AG09319 (cell line): ENCODE measurements at places on chromosomes 7 and 10.

GRCh38 chr10:69866688-69867461 lies 65.2 kb downstream of the COL13A1 start:
- DNase-seq = peak; percentile 46

- no peak for DNase-seq
Measured at GRCh38 chr7:63925626-63926460, 72.8 kb upstream of the ZNF722 start.

- no peak for DNase-seq
Measured at GRCh38 chr7:73893342-73894101, 32.6 kb downstream of the TMEM270 start.

GRCh38 chr10:14332903-14333302 lies 2.2 kb upstream of the FRMD4A start:
- no peak for DNase-seq

DNA sequence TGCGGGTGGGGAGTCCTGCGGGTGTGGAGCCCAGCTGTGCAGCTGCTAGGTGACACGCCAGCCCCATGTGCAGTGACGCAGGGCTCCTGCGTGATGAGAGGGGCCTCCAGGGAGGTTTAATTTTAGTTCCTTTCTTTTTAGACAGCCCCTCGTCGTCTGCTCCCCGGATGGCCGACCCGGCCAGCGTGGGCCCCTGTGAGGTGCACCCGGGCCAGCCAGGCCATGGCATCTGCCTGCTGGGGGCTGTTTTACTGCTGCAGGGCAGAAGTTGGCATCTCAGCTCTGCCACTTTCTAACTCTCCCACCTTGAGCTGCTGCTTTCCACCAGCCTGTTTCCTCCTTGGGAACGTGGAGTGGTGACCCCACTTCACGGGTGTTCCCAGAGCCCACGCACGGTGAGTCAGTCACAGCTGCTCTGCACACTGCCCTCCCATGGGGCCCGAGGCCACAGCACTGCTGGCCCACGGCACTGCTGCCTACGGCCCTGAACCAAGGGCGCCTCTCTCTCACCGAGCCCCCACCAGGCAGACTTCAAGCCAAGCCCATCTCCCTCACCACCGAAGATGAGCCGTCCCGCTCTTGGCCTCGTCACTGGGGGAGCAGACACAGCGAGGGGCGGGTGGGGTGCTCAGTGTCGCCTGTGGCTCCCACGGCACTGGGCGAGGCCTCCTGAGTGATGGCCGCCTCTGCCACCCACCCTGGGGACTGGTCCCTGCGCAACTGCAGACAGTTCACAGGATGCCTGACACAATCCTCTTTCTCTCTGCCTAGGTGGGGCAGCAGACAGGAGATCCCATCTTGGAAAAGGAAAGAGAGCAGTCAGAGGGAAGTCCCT lies 21.3 kb downstream of the CYP2W1 start:
- DNase-seq = no peak

- DNase-seq = peak; percentile 75
Measured at GRCh38 chr10:3401491-3401938, 228.9 kb upstream of the PITRM1 start.

DNA sequence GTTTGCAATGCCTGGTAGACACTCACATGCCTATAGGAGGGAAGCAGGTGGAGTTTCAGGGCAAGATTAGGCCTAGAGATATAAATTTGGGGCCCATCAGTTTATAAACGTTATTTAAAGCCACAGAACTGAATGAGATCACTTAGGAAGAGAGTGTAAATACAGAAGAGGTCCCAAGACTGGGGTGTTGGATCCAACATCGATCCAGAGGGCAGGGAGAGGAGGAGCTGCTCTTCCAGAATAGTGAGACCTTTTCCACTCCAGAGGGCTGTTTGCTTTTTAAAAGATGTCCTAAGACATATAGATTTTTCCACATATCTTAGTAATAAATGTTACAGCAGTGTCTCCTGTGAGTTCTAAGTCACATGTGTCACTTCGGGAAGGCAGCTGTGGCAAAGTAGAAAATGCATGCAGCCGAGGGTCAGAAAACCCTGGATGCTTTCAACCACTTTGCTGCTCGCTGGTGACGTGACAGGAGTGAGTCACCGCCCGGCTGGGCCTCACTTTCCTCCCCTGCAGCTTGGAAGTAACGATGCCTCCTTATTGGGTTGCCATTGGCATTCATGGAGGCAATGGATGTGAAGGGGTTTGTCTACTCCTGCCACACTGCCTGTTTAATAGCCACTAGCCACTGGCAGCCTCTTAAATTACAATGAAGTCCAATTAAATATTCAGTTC lies 95.4 kb downstream of the TRIL start:
- DNase-seq = no peak

- no peak for DNase-seq
Measured at GRCh38 chr10:73576890-73577591, 14.1 kb downstream of the USP54 start.

DNA sequence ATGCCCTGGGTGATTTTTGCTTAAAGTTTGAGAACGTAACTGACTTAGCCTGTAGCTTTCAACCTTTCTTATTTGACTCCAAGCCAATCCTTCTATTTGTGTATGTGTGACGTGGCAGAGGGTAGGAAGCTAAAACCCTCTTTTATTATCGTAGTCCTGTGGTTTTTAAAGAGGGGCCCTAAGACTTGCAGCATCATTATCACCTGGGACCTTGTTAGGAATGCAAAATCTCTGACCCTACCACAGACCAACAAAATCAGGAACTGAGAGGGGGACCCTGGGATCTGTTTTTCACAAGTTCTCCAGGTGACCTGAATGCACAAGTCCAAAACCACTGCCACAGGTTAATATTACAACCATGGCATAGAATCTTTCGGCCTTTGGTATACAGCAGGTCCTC lies 80.1 kb downstream of the OSBPL3 start:
- no peak for DNase-seq

DNA sequence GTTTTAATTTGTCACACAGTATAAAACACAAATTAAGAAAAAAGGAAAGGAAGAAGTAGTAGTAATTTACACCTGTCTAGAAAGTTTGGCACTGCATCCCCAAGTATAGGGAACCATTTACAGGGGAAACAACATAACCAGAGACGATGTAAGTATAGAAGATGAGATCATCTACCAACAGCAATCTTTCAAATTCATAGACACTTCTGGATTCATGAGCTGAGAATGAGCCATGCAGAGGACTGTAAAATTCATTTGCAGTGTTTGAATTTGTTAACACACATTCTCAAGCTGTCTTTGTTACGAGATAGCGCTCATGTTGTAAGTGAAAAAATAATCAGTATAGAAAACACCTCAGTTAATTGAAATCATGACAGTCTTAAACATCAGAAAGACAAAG lies 337.0 kb upstream of the MEOX2 start:
- no peak for DNase-seq

- no peak for DNase-seq
Measured at GRCh38 chr7:91287371-91288084, 23.3 kb downstream of the FZD1 start.

- no peak for DNase-seq
Measured at GRCh38 chr7:95974108-95974507, 201.8 kb downstream of the DYNC1I1 start.

DNA sequence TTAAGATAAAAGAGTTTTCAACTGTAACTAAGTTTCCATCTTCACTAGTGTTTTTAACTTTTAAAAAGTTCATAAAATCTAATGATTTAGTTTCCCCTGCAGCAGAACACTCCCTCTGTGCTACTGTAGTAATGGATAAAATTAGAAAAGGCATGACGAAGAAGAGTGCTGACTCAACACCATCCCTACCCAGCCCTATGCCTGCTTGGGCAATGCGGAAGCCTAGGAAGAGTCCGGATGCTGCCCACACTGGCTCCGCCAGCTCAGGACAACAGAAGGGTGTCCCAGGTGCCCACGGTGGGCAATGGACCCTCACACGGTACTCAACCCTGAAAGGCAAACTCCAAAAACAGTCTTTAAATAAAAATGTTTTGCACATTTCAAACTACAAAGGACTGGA lies 118.2 kb downstream of the LARP4B start:
- DNase-seq = no peak

DNA sequence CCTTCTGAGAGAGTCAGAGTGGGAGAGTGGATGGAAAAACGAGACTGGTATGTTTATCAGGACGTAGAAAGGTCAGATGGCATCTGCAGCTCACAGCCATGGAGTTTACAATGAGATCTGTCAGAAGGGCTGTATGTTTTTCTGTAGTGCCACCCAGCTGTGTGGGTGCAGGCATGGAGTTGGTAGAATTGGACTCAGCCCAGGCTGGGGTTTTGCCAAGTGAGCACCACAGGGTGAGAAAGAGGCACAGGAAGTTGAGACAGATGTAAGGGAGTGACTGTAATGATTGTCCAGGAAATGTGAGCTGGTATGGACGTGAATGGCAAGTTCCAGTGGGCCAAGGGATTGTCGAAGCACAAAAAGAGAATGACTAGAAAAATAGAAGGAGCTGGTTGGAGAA lies 9.1 kb upstream of the ZYX start:
- no peak for DNase-seq

DNA sequence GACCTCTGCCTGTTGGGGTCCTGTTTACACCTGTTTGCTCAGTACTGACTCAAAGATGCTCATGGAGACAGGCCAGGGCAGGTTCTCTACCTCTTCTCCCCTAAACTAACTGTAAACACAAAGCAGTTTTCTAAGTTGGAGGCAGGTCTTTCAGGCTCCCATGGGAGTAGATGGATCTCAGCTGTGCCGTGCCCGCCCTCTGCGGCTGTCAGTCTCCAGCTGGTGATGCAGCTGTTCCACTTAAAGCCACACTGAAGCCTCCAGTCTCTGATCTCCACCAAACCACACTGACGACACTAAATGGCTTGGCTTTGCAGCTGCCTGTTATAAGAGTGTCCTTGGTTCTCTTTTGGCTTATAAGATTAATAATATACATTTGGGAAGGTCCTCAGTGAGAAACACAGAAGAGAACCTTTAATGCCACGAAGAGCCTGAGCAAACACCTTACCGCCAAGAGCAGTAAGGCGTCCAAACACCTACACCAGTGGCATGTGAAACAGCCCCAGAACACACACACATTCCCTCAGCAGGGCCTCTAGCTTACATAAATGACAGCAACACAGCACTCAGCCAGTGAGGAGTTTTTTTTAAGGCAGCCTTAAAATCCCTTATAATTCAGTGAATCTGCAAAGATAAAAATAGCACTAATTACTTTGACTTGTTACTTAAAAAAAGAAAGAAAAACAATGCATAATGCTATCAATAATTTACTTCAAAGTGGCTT lies 60.4 kb upstream of the KCNIP2 start:
- no peak for DNase-seq

DNA sequence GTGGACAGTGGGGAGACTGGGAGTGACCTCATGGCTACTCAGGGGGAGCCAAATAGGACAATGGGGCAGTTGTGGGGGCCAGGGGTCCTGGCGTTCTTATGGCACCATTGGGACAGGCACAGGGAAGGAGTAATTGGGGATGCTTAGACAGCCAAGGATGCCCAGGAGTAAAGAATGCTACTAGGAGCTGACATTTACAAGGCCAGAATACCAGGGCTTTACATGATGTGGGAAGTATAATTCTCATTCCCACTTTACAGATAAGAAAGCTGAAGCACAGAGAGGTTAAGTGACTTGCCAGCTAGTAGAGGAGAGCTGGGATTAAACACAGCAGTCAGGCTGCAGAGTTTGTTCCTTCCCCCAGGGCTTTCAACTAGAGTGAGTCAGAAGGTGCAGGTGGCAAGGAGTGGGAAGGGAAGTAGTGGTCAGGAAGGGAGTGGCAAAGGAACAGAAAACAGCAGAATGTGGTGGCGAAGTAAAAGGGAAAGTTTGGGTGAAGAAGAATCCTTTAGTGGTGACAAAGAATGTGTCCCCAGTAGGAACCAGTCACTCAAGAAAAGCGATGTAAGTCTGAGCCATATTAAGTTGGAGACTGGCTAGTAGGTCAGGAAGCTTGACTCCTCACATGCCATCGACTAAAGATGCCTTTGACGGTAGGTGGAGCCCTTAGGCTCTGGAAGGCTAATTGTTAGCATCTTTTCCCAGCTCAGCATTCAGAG lies 32.8 kb downstream of the CPVL start:
- DNase-seq = no peak

DNA sequence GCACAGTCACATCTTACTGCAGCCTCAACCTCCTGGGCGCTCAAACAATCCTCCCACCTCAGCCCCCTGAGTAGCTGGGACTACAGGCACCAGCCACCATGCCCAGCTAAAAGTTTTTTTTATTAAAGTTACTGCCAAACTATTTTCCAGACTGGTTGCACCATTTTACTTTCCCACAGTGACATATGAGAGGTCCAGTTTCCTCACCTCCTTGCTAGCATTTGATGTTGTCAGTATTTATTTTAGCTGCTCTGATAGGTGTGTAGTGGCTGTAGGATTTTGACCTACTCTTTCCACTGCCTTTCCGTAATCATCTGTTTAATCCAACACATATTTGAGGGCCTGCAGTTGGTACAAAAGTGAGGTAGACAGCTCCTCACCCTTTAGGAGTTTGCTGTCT lies 5.4 kb upstream of the UBE3C start:
- DNase-seq = no peak

GRCh38 chr7:32214913-32215312 lies 144.7 kb upstream of the PDE1C start:
- no peak for DNase-seq

- DNase-seq = no peak
Measured at GRCh38 chr10:112520914-112521313, 73.9 kb downstream of the VTI1A start.

DNA sequence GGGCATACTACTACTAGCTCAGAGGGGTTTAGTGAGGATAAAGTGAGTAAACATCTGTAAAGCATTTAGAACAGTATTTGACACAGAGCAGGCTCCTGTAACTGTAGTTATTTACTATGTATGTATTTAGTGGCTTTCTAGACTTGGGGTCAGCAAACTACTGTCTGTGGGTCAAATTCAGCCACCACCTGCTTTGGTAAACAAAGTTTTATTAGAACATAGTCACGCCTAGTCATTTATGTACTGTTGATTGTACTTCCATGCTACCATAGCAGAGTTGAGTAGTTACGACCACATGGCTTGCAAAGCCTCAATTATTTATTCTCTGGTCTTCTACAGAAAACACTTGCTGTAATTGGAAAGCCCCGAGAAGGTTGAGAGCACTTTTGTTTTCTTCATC lies 248.5 kb upstream of the PLPP4 start:
- no peak for DNase-seq

GRCh38 chr10:73019100-73019499 lies 64.5 kb upstream of the PLA2G12B start:
- DNase-seq = no peak

- DNase-seq = peak; percentile 16
Measured at GRCh38 chr10:74432841-74433594, 282.0 kb downstream of the ADK start.

DNA sequence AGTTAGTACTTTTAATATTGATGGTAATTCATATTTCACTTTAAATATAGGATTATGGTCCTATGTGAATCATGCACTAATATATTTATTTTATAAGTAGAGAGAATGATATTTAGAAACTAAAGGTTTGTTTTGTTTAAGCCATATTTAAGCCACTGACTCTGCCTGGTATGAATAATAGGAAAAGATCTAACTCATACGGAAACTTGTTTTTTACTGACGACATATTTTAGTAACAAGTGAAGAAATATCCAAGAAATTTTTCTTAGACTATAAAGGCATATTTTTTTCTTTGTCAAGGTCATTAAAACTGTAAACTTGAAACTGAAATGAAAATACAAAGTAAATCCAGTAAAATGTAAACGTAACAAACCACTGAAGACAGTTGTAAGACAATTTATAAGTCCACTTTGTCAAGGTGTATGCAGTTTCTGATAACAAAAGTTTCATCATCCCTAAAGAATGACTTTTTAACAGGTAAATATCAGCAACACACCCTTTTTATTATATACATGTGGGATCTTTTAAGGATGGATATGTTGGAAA lies 147.1 kb downstream of the PHF14 start:
- DNase-seq = no peak
